ENCODE measurements at places on chromosomes 4 and X. TPM values are rescaled to one million over a fixed set of nuclear protein-coding genes. Genes with fewer than 3 reads are reported as not detected.

The VCX gene
- not detected for total RNA-seq

The CT45A3 gene
- total RNA-seq: not detected

- H3K27ac ChIP-seq: no peak overlapping the region
- H3K36me3 ChIP-seq: no peaks in the 10 kb centered on the region
- H3K4me1 ChIP-seq: peaks cover 12% of the 10 kb centered on the region
- no peak for DNase-seq
- peaks cover 20% of the 10 kb centered on the region for H3K27me3 ChIP-seq
These were observed 370.3 kb upstream of the SMIM31 start for GRCh38 chr4:164383358-164384220.

DNA sequence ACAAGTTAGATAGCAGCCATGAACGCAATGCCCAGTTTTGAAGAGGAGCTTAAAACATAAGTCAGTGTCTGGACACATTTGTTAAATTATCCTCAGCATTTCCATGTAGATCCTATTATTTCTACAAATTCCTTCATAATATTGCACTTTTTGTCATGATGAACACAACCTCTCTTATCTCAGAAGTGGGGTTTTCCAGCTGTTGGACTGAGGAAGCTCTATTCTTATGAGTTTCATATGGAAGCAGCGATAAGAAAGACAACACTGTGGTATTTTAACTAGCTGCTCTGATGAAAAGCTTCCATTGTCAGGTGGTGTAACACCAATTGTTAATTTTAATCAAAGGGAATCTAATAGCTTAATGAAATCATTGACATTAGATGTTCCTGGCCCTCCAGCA, 308.7 kb downstream of the GBA3 start:
- no peak overlapping the region for H3K4me3 ChIP-seq
- H3K36me3 ChIP-seq: no peaks in the 10 kb centered on the region
- H3K27me3 ChIP-seq: no peaks in the 10 kb centered on the region
- no peaks in the 10 kb centered on the region for H3K4me1 ChIP-seq
- no peak for DNase-seq
- H3K27ac ChIP-seq: no peak overlapping the region

The ZNF732 gene
- 1.0 TPM for total RNA-seq

DNA sequence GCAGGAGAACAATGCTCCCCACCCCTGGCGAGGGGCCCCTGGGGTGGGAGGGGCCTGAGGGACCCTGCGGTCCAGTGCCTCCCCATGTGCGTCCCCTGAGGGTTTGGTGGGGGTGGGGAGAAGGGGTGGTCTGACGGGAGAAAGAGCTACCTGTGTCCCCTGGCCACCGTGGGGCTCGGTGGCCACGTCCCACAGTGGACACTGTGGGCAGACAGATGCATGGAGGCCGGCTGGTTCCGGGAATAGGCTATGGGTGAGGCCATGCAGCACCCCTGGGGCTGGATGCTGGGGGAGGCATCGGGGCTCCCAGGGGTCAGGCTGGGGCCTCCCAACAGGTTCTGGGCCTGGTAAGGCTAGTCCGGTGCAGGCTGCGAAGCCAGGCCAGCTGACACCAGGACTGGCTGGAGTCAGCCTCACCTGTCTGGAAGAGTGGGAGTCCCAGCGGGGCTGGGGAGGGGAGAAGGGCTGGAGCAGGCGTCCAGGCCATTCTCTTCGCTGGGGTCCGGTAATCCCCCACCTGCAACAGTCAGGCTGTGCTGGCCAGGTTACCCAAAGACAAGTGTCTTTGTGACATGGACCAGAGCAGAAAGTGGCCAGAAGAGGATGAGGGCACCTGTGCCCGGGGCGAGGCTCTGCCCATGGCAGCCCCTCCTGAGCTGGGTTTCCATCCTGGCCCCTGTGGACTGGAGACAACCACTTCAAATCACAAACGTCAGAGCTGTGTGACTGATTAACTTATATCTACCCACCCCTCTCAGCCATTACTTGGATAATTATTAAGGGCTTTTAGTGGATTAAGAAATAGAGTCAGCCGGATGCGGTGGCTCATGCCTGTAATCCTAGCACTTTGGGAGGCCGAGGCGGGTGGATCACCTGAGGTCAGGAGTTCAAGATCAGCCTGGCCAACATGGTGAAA, 1.4 kb upstream of the FAM53A start:
- no peak for DNase-seq
- no peaks in the 10 kb centered on the region for H3K27me3 ChIP-seq
- H3K36me3 ChIP-seq: peaks cover 3% of the 10 kb centered on the region
- H3K27ac ChIP-seq: no peak overlapping the region

- DNase-seq: no peak
- H3K27me3 ChIP-seq: no peaks in the 10 kb centered on the region
- H3K4me3 ChIP-seq: no peak overlapping the region
- no peaks in the 10 kb centered on the region for H3K4me1 ChIP-seq
These were observed 84.3 kb upstream of the CLDN34 start for GRCh38 chrX:9882669-9883446.

The REELD1 gene
- 2.0 TPM for total RNA-seq

- no peaks in the 10 kb centered on the region for H3K36me3 ChIP-seq
- no peak for DNase-seq
- no peak overlapping the region for H3K4me3 ChIP-seq
- no peak overlapping the region for H3K27ac ChIP-seq
- no peaks in the 10 kb centered on the region for H3K27me3 ChIP-seq
- H3K4me1 ChIP-seq: no peaks in the 10 kb centered on the region
These were observed 983.7 kb downstream of the STIM2 start for GRCh38 chr4:27844376-27844775.

DNA sequence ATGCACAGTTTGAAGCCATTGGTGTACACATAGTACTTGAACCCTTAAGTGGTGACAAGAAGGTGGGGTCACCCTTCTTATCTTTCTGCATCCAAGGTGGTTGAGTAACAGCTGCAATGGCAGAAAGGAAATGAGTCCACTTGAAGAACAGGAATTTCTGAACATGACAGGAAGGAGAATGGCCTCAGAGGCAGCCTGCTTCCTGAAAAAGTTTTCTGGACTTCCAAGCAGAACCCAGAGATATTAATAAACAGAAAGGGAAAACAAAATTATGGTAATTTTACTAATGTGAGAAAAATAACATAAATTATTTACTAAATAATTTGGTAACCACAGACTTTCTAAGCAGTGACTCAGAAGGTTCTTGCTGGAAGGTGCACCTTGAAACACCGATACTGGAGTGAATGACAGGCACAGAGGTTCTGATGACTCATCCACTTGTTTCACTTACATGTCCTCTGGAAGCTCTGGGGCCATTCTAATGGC, 119.9 kb upstream of the HS3ST1 start:
- no peak overlapping the region for H3K4me3 ChIP-seq
- DNase-seq: no peak
- peaks cover 8% of the 10 kb centered on the region for H3K4me1 ChIP-seq
- H3K27ac ChIP-seq: no peak overlapping the region

The MAGEA9 gene
- total RNA-seq: not detected

- H3K27ac ChIP-seq: no peak overlapping the region
- no peaks in the 10 kb centered on the region for H3K27me3 ChIP-seq
- DNase-seq: no peak
- H3K4me3 ChIP-seq: no peak overlapping the region
- peaks cover 5% of the 10 kb centered on the region for H3K4me1 ChIP-seq
These were observed 221.7 kb downstream of the APBB2 start for GRCh38 chr4:40992472-40993295.

The STAP1 gene
- not detected for total RNA-seq

The PRAF2 gene
- total RNA-seq: 12.7 TPM

DNA sequence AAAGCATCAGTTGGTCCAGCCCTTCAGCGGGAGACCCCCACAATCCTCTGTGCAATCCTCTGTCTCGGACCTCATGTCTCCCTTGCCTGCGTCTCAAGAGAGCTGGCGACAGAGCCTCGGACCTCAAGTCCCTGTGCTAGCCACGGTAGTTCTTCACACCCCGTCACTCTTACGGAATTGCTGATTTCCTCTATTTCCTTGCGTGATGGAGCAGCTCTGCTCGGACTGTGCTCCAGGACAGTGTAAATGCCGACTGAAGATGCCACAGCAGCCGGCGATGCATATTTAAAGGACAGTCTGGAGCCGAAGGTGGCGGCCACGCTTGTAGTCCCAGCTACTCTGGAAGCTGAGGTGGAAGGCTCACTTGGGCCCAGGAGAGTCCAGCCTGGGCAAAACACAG, 1.9 kb downstream of the GRK4 start:
- H3K4me1 ChIP-seq: peaks cover 25% of the 10 kb centered on the region
- H3K27me3 ChIP-seq: no peaks in the 10 kb centered on the region

- H3K27ac ChIP-seq: no peak overlapping the region
- H3K4me1 ChIP-seq: peaks cover 14% of the 10 kb centered on the region
- H3K4me3 ChIP-seq: no peak overlapping the region
- DNase-seq: peak; percentile 71
- H3K36me3 ChIP-seq: peaks cover 43% of the 10 kb centered on the region
These were observed 4.6 kb upstream of the HAUS3 start for GRCh38 chr4:2246384-2247127.

The FAM241A gene
- total RNA-seq: 3.5 TPM

All from suprapubic skin (tissue), 4 donors.